ENCODE measurements at places on chromosomes 12 and 14.

- DNase-seq = no peak
Observed at GRCh38 chr14:91281346-91281745, 36.8 kb upstream of the GPR68 start.

GRCh38 chr12:98059659-98060343 lies 455.6 kb upstream of the TMPO start:
- no peak for DNase-seq

DNA sequence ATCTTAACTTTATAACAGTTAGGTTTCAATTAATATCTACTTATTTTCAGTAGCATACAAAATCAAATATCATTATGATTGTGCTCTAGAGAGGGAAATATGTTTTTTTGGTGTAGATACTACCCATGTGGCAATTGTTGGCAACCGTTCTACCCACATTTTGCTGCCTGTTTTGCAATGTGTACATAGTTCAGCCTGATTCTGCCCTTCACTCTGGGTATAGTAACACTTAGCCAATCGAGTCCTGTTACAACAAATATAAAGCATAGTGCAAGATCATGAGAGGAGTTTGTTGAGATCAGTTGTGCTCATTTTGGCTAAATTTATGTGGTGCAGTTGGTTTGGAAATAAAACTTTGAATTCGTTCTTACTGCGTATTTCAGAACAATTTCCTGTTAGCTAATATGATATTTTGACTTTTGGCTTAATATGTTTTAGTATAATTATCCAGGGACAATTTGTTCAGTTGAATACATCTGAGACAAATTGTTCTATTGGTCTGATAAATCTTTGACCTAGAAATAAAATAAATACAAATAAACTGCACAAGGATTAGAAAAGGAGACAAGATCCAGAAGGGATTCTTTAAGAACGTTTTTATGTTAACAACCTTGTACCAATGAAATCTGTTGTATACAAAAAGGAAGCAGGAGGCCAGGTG lies 76.9 kb downstream of the ATF7IP start:
- no peak for DNase-seq

DNA sequence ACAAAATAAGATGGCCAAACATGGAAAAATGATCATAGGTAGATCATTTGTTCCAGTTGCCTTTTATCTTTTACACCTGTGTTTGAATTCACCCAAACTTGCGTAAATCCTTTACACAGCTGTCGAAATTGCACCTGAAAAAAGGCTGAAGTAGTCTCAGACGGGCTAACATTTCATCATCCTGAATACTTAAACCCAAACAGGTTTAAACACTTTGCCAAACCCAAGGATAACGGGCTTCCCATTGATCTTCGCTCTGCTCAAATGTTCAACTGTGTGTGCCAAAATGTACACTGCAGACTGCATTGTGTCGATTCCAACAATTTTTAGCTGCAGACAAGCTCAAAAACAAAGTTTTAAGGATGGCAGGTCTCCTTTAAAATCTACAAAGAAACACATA lies 288.7 kb upstream of the DDHD1 start:
- no peak for DNase-seq

DNA sequence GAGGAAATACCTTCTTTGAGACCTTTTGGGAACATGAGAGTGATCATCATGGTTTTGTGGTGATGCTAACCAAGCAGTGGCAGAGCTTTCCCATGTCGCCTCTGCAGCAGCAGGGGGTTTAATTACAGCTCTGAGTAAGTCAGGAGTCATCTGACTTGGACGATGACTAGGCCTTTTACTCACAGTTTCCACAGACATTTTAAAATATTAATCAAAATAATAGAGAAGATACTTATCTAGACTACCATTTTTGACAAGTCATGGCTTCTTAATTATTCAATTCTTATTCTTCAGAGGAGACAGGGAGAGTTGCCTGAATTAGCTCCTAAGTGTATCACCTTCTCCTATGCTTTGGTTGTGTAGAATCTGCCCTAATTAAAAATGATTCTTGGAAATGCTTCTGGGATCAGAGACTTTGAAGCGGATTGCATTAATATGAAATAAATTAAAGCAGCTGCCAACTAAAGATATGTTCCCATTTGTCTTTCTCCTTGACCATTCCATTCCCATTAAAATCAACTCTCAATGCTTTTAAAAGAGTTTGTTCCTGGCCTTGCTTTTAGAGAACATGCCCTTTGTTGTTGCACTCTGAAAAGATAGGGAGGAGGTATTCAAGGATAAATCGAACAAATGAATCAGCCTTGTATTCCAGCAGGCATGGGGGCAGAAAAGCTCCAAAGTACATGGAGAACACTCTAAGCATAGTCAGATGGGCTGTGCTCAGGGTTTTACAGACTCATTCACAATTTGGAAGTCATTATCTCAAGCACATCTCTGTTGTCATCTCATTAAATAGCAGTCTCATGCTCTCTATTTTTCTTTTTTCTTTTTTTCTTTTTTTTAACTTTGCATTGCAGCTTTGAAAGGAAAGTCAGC lies 7.7 kb upstream of the IFNG-AS1 start:
- no peak for DNase-seq

GRCh38 chr14:53570411-53571387 lies 385.9 kb downstream of the BMP4 start:
- no peak for DNase-seq

DNA sequence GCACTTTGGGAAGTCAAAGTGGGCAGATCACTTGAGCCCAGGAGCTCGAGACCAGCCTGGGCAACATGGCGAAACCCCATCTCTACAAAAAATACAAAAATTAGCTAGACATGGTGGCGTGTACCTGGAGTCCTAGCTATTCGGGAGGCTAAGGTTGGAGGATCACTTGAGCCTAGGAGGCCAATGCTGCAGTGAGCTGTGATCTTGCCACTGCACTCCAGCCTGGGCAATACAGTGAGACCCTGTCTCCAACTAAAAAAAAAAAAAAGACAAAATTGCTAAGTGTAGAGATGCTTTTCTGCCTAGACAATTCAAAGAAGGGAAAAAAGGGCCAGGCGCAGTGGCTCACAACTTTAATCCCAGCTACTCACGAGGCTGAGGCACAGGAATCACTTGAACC lies 3.4 kb upstream of the LRP6 start:
- DNase-seq = no peak

DNA sequence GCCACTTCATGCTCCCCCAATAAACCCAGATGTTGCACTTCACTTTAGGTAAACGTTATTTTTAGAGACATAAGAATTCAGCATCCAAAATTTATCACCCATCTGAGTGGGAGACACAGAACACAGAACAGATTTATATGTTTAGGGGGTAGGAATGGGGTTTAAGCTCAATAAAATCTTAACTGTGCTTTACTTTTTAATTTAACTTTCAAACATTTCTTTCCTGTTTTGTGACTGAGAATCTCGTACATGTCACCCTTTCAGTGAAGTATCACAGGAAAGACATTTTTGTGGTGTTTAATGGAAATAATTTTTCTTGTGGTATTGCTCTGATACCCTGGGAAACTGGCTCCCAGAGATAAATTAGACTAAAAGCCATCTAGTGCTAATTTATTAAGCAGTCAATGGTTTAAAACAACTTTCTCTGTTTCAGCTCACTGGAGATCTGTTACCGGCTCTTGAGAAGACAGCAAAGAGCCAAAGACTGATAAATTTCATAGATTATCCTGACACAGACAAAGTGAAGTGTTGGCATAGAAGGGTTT lies 148.0 kb upstream of the BMP4 start:
- no peak for DNase-seq

DNA sequence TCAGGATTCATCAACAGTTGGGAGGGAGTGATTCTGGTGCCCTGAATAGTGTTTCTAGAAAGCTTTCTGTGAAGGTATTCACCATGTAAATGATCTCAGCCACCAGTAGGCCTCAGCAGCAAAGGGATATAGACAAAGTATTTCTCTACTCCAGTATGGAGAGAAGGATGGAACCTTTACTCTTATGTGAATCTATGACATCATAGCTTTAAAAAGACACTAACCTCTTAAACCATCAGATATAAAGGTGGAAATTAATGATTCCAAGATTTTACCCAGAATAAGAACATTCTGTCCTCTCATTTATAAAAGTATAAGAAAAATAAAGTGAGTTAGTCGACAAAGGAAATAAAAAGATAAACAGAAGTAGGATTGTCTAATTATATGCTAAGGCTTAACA lies 4.6 kb downstream of the GPR65 start:
- no peak for DNase-seq

DNA sequence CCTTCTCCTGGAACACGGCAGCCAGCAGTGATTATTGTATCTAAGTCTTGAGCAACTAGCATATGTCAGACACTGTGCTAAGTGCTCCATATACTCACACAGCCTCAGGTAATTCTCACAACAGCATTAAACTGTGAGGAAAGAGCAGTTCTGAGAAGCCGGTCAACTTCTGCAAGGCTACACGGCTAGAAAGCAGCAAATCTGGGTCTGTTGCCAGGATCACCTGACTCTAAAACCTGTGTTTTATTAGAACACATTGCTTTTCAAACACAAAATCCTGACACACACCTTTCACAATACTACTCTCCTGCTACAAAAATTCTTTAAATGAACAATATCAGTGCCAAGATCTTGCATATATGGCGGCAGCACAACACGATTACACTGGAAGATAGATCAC lies 49.8 kb upstream of the CRACR2A start:
- DNase-seq = no peak

DNA sequence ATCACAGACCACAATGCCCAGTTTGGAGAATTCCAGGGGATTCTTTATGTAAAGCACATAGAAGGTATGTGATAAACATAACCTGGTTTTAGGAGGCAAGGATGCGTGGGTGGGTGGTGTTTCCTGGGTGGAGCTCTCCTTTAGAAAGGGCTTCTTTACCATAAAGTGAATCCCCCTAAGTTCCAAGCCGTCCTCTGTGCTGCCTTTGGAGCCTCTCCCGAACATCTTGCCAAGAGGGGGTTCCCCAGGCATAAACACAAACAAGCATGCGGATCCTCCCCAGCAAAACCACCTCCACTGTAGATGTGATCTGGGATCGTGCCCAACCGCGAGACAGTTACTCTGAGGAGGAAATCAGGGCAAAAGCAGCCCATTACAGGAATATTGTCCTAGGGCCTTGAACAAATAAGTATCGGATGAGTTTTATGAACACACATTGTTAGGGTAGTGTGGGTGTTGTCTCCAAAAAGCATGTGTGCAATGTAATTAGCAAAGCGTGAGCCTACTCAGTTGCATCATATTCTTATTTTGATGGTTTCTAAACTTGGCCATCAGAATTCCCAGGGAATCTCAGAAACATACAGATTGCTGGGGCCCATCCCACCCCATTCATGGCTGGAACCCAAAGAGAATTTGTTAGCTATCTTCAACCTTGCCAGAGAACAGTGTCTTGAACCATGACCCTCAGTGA lies 48.8 kb upstream of the CORO1C start:
- no peak for DNase-seq

- no peak for DNase-seq
Observed at GRCh38 chr14:25231004-25231403, 181.1 kb upstream of the STXBP6 start.

- DNase-seq = peak; percentile 81
Observed at GRCh38 chr14:102516531-102517391, 7.2 kb upstream of the ANKRD9 start.

- no peak for DNase-seq
Observed at GRCh38 chr12:57864442-57865083, 18.0 kb upstream of the CTDSP2 start.

- DNase-seq = no peak
Observed at GRCh38 chr14:104957146-104958113, 20.7 kb downstream of the AHNAK2 start.

GRCh38 chr12:96457191-96457930 lies 32.0 kb upstream of the CFAP54 start:
- DNase-seq = no peak

DNA sequence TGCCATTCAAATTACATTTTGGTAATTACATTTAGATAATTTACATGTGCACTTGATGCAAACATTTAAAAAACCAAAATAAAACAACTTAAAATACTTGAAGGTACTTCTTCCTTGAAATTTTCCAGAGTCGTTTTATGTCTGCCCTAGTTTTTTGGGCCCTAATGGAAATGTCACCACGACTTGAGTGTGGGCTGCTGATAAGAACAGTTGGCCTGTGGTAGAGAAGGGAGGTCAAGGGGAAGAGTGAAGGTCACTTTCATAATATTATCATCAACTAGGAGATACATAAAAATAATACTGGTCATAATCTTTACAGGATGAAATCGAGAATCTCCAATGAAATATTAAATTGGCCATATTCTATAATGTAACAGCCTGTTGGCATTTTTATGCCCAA lies 23.1 kb downstream of the ZDHHC17 start:
- DNase-seq = no peak

DNA sequence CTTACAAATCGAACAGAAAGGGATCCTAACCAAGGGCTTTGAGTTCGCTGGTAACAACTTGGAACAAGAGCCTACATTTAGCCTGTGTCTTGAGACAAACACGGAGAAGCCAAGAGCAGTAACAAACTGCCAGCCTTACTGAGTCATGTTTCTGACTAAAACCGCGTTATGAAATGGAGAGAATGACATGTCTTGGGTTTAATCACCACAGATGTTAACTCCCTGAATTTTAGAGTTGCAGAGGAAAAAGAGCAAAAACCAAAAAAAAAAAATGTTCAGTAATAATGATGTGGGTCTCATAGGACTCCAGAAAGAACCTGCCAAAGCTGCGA lies 1.0 kb downstream of the BLTP3B start:
- no peak for DNase-seq

GRCh38 chr12:90004319-90005074 lies 295.9 kb upstream of the ATP2B1 start:
- DNase-seq = no peak

DNA sequence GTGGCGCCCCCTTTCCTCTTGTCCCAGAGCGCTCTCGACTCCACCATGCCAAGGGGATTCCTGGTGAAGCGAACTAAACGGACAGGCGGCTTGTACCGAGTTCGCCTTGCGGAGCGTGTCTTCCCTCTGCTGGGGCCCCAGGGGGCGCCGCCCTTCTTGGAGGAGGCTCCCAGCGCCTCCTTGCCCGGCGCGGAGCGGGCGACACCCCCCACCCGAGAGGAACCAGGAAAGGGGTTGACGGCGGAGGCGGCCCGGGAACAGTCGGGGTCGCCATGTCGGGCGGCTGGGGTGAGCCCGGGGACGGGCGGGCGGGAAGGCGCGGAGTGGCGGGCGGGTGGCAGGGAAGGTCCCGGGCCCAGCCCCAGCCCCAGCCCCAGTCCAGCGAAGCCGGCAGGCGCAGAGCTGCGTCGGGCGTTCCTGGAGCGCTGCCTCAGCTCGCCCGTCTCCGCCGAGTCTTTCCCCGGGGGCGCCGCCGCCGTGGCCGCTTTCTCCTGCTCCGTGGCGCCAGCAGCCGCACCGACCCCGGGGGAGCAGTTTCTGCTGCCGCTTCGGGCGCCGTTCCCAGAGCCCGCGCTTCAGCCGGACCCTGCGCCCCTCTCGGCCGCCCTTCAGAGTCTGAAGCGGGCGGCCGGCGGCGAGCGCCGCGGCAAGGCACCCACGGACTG lies 376 bp downstream of the INSM2 start:
- peak; percentile 34 for DNase-seq

Measured in activated T-cell treated with anti-CD3 and anti-CD28 coated beads, Interleukin-2, amount 50 U/mL, for 48 hours (primary cell).